ENCODE measurements at places on chromosomes 6 and 20.

DNA sequence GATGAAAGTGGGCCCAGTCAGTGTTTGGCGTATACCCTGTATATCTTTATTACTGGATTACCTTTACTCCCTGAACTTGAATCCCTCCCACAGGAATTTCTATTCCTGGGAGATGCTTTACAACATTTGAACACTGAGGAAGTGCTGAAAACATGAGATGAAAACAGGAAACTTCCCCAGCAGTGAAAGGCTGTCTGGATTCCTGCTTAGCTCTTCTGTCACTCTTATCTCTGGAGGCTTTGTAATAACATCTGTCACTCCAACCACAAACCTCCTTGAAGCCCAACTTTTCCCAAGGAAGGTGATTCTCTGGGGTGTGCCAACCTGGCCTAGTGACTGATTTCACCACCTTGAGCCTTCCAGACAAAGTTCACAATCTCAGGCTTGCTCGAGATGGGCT is 264.5 kb upstream of the BMP2 start:
- no peak for DNase-seq

- no peak for DNase-seq
These were observed 66.6 kb downstream of the NHLRC1 start for GRCh38 chr6:18055714-18056382.

DNA sequence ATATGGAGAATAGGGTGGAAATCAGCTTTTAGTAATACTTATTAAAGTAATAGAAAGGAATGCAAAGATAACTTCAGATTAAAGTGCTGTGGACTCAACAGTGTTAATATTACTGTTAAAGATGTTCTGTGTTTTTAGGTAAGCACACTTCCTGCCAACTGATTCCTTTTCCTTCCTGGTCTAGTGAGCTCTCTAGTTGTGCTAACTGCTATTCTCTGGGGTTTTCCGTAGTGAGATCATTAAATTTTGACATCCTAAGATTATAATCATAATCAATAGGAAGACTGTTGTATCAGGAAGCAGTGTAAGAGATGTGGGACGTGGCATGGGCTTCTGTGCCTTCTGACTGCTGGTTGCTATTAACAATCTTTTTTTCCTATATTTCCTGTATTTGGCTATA is 1.2 kb upstream of the TMEM217 start:
- no peak for DNase-seq

DNA sequence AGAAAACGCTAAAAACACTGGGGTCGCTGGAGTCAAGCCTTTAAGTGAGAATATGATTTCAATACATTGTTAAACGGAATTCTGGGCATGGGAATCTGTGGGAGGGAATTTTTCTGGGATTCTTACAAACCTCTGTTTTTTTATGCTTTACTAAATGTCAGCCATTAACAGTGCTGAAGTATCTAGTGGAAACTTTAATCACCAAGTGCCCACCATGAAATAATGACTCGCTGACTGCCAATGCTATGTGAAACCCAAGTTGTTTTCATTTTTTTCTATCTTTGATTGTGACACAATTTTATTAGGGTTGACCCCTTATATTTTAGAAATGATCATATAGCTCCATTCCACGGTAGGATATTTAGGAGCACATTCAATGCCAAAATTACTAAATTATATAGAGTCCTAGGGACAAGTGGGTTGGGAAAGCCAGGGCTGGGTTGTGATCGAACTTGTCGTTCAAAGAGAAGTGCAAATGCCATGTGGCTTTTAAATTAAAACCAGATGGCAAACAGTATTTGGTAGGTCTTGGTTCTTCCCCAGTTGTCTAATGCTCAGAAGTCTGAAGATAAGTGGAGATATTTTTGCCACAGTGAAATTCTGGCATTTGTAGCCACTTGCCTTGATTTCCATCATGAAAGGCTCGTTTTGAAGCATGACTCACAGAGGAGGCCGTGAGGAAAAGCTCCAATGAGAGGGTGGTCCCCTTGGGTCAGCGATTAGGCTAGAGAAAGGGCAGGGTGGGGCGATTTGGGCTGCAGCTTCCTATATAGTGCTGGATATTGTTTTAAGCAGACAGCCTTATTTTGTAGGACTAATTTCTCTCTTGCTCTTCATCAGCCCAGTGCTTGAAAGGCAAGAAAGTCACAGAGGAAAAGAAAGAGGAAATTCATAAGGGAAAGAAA is 254.4 kb upstream of the JAG1 start:
- peak; percentile 78 for DNase-seq

DNA sequence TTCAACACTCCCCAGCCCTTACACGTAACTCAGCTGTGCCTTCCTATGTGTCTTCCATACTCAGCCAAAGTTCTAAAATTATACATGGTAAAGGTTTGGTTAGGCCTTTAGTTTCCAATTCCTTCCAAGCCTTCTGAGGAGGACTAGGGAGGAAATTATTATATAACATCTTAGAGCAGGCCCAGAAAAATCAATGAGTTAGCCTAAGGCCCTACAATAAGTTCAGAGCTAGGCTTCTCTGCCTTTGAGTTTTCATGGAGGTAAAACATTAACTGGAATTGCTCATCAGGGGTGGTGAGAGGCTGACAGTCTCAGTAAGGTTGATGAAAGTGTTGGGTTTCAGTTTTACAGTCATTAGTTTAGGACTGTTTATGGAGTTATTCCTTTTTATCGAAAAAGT is 286.0 kb downstream of the ADGB start:
- no peak for DNase-seq

DNA sequence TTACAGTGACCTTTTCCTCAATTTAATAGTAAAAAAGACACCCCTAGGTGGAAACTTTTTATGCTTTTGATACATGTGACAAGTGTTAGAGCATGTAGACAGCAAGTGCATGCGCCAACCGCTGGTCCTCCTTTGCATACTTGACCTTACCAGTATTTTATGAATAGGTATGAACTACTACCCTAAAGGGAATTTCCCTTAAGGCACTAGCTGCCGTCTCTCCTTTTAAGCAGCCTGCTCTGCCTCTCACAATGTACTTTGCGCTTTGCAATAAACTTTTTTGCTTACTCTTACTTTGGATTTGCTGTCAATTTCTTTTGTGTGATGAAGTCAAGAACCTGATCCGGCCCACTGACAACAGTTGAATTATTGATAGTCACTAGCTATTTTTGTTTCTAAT is 50.6 kb upstream of the ZNF133 start:
- no peak for DNase-seq

DNA sequence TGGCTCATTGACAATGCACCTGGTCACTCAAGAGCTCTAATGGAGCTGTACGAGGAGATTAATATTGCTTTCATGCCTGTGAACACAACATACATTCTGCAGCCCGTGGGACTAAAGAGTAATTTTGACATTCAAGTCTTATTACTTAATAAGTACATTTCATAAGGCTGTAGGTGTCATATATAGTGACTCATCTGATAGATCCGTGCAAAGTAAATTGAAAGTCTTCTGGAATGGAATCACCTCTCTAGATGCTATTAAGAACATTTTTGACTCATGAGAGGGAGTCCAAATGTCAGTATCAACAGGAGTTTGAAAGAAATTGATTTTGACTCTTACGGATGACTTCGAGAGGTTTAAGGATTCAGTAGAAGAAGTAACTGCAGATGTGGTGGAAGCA is 267.9 kb downstream of the CLVS2 start:
- DNase-seq, result no peak

DNA sequence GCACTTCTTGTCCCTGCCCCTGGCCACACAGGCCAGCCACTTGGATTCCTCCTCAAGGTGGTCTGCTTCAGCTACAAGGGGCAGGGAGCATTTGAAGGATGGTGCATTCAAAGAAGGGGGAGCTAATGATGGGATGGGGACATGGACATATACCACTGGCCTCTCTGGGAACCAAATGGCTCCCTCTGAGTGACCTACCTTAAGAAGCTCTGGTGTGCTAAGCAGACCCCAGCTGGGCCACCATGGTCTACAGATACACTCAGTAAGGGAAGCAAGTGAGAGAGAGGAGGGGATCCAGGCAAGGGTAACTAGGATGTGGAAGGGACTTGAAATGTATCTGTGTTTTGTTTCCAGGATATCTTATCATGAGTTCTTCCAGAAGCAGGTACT is 62.4 kb downstream of the TTI1 start:
- no peak for DNase-seq

DNA sequence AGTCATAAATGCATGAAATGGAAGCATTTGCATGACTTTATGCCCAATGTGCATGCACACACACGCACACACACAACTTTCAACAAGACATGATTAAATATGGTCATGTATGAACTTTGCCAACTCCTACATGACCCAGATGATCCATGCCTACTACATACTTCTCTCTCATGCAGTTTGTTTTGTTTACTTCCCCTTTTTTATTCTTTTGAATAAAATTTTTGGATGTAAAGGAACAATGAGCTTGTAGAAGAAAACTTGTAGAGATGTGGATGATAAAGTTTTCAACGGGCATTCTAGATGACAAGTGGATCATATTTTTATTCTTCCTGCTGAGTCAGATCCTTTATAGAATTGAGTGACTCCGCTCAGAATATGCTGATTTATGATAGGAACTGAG is 50.8 kb upstream of the AIG1 start:
- no peak for DNase-seq

GRCh38 chr6:33620856-33621710 is at the start of gene ITPR3:
TSS of gene ITPR3 (plus strand) at chr6:33621322. CDS start at chr6:33621603, 281 bp downstream.
- DNase-seq, result peak; percentile 28
